ENCODE measurements at places on chromosomes 12 and 14.

DNA sequence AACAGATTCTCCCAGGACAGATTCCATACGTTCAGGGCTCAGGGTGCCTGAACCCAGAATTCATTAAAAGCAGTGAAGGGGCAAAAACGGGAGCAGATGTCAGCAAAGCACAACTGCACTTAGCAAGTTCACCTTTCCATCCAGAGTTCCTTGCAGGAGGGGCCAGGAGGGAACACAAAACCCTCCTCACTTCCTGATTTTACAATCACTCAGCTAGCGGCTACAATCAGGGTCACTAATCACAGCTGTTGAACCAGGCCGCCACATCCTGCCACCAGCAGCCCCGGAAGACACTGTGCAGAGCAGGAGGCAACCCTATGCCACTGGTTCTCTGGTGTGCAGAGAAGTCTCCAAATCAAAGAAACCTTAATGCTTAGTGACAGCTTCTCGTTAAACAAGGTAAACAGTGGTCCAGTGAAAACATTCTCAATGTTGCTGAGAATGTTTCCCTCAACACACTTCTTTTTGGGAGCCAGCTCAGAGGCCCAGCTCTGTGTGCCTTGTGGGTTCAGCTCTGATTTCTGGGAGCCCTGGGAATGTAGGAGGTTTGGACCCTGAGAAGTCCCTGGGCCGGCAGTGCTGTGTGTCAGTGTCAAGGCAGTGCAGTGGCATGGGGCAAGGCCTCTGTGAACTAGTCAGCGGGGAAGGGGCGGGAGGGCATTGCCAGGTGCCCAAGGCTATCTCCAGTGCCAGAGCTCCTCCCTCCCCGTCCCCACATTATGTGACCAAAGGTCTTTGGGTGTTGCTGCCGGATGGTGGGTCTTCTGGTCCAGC is 54.5 kb downstream of the VCPKMT start:
- no peak for DNase-seq

- no peak for DNase-seq
Measured at GRCh38 chr12:47942614-47943225, 20.7 kb upstream of the TMEM106C start.

- DNase-seq, result no peak
Measured at GRCh38 chr14:69605738-69606137, 5.7 kb upstream of the SUSD6 start.

DNA sequence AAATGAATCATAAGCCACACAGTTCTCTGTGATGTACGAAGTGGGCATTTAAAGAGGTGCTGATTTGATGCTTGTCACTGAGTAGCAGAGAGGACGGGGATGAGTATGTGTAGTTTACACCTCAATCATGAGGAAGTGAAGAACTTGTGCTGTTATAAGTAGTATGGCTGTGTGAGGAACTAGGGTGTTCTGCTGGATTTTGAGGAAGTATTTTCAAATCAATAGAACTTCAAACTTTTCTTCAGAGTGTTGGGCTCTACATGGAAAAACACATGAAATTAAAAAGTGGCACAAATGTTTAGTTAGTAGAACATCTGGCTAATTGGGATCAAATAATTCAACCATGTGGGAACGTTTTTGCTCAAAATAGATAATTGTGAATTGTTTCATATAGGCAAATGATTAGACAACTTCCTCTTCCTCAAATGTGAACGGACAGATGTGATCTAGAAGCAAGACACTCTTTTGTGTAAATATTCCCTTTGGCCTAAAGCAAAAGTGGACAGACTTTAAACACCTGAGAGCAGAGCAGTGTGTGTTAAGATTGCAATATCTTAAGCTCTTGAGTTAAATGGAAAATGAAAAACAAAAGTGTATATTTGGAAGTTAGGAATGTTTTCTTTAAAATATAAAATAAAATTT is 168.5 kb downstream of the NAV3 start:
- no peak for DNase-seq

- no peak for DNase-seq
Measured at GRCh38 chr12:19614601-19615383, 175.5 kb downstream of the AEBP2 start.

DNA sequence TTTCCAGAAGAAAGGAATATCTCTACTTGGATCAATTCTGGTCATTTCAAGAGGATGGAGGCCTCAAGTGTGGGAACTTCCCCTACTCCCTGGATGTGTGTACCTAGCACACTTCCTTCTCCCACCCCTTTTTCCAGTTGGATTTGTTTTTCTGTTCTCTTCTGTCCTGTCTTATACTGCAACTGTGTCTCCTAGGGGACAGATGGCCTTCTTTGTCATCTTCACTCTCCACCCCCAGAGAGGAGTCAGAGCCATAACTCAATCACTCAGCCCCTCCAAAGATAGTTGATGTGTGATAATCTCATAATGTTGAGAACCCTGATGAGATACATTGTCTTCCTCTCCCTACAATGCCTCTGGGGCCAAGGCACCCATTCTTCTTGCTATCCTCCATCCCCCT is 2.1 kb upstream of the DTX3 start:
- no peak for DNase-seq

DNA sequence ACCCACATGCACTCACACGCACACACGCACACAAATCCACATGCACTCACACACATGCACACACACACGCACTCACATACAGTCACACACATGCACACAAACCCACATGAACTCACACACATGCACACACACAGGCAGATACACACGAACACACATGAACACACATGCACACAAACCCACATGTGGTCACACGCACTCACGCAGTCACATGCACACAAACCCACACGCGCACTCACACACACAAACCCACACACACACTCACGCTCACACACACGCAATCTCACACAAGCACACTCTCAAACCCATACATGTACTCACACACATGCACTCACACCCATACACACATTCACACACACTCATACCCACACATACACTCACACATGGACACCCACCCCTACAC is 61.5 kb downstream of the GALNT9 start:
- DNase-seq, result no peak

- no peak for DNase-seq
Measured at GRCh38 chr12:120991965-120992364, 13.6 kb downstream of the HNF1A start.

GRCh38 chr14:39957290-39957689 is 525.1 kb upstream of the FBXO33 start:
- DNase-seq, result no peak

DNA sequence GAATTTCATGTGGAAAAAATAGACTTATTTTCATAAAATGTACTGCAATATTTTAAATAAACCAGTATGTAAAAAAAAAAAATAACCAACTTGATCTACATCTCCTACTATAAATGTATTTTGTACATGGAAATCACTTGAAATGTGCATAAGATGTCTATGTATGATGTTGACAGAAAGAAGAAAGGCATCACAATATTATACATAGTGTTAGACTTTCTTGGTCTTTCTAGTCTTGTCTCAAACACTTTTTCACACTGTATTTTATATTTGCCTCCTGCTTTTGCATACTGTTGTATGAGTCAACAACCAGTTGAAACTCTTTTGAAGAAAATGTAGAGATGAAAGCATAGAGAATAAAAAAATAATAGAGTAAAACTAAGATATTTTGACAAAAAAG is 352.4 kb upstream of the MGAT4C start:
- no peak for DNase-seq

DNA sequence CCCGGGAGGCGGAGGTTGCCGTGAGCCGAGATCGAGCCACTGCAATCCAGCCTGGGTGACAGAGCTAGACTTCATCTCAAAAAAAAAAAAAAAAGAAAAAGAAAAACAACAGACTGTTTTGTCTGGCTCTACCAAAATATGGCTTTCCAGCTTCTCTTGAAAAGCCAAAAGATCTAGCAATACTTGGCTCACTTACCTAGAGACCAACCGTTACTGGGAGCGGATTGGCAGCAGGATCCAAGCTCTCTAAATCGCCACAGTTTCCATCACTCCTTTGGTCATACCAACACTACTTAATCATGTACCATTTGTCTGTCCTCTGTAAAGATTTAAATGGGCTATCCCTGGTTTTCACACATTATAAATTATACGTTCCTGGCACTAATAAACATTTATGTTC is 87.6 kb upstream of the GPHB5 start:
- no peak for DNase-seq

DNA sequence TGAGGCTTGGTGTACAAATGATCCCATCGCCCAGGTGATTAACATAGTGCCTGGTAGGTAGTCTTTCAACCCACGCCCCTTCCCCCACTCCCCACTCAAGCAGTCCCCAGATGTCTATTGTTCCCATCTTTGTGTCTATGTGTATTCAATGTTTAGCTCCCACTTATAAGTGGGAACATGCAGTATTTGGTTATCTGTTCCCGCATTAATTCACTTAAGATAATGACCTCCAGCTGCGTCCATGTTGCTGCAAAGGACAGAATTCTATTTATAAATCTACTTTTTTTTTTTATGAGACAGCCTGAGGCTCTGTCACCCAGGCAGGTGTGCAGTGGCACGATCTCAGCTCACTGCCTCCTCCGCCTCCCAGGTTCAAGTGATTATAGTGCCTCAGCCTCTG is 15.7 kb downstream of the SPX start:
- DNase-seq, result no peak

GRCh38 chr14:25832585-25832984 is 765.2 kb downstream of the NOVA1 start:
- no peak for DNase-seq

DNA sequence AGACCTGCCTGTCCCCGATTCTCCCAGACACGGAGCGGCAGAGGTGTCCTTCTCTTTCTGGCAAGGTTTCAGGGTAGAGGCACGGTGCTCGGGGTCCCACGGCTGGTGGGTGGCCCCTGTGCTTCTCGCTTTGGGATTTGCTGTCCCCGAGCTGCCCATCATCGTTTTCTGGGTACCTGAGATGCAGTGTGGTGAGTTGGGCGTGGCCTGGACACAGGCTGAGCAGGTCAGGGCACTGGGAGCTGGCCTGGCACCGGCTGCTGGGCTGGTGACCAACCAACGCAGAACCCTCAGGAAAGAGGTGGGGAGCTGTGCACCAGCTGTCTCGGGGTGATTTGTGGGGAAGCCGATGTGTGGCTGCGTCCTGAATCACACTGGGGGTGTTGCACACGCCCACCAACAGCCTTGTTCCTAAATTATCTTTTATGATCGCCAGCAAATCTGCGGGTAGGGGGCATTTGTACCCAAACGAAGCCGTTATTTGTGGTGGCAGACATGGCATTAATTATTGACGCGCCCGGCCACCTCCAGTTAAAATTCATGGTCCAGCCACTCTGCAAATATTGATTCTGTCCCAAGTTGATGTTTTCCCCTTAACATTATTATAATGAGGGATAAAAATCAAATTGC is 61.0 kb downstream of the KIF26A start:
- no peak for DNase-seq

Data from neural progenitor cell (in vitro differentiated cells).